ENCODE measurements at places on chromosomes 4 and X. TPM values are rescaled to one million over a fixed set of nuclear protein-coding genes. Genes with fewer than 3 reads are reported as not detected.

ARHGAP36 gene
- not detected for polyA plus RNA-seq

LDOC1 gene
- polyA plus RNA-seq, result 238 TPM

HSD17B13 gene
- 0.05 TPM for polyA plus RNA-seq

GSTCD gene
- 4.2 TPM for polyA plus RNA-seq

CXCL1 gene
- not detected for polyA plus RNA-seq

HADH gene
- polyA plus RNA-seq, result 67.6 TPM

GLRB gene
- polyA plus RNA-seq, result 6.5 TPM

MSX1 gene
- 4.8 TPM for polyA plus RNA-seq

XAGE2 gene
- polyA plus RNA-seq, result 0.90 TPM

LAP3 gene
- 36.9 TPM for polyA plus RNA-seq

CFP gene
- 3.1 TPM for polyA plus RNA-seq

CAPN6 gene
- 0.38 TPM for polyA plus RNA-seq

NXF3 gene
- not detected for polyA plus RNA-seq

SHROOM4 gene
- polyA plus RNA-seq, result 0.38 TPM

MAGEB1 gene
- polyA plus RNA-seq, result not detected

All from aorta (tissue), 5 donors.